ENCODE measurements at places on chromosomes 4 and X. TPM values are rescaled to one million over a fixed set of nuclear protein-coding genes. Genes with fewer than 3 reads are reported as not detected.

The ABCB7 gene
- 42.4 TPM for total RNA-seq

The PFKFB1 gene
- total RNA-seq = not detected

The HGFAC gene
- not detected for total RNA-seq

DNA sequence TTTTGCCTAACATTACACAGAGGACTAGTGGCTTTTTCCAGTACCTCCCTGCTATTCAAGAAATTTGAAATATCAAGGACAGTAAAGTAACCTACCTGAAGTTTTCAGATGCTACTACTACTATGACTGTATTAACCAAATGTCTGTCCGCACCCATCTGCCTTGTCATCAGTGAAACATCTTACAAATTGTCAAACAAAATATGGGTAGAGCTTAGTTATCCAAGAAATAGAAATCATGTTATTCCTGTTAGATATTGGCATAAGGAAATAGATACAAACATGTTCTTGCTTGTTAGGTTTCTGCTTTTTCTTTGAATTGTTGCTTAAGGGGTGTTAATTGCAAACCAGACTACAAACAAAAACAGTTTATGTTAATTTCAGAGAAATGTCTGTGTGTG, 63.9 kb downstream of the PLS3 start:
- H3K36me3 ChIP-seq = no peaks in the 10 kb centered on the region
- DNase-seq = no peak
- H3K4me3 ChIP-seq = no peak overlapping the region
- H3K27ac ChIP-seq = no peak overlapping the region
- no peaks in the 10 kb centered on the region for H3K4me1 ChIP-seq

GRCh38 chrX:106875151-106875550, 28.0 kb downstream of the RIPPLY1 start:
- no peaks in the 10 kb centered on the region for H3K36me3 ChIP-seq
- no peaks in the 10 kb centered on the region for H3K4me1 ChIP-seq
- no peak for DNase-seq
- H3K4me3 ChIP-seq = no peak overlapping the region
- no peak overlapping the region for H3K27ac ChIP-seq

- H3K4me1 ChIP-seq = peaks cover 3% of the 10 kb centered on the region
- no peaks in the 10 kb centered on the region for H3K27me3 ChIP-seq
- H3K36me3 ChIP-seq = no peaks in the 10 kb centered on the region
Observed at GRCh38 chr4:139501117-139501516, 47.2 kb downstream of the RAB33B start.

DNA sequence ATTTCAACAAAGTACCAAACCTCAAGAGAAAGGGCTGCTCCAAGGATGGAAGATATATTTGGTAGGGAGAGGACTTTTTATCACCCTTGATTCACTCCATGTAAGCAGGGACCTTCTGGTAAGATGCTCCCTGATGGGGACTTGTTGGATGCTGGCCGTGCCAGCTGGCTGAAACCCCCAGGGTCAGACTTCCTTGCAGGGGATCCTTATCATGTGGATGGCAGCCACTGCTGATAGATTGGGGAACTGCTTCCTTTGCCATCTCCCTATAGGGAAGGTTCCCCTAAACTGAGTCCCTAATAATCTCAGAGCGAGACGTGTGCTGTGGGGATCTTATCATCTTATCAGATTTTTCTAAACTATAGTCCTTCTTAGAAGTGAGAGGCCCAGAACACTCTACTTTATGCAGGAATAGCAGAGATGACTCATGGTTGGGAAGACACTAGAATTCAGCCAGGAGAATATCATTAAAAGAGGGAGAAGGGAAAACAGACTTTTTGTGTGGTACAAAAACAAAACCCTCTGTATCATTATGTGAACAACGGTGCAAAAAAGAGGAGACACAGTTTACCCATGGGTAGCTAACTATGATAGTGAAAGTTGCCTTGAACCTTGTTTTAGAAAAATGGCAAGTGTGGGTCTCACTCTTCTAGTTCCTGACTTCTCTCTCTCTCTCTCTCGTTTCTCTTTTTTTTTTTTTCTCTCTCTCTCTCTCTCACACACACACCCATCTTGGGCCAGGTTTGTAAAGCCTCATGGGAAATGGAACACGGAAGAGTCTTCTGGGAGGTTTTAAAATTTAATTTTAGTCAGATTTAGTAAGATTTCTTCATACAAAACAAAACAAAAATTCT, 16.1 kb downstream of the RHOH start:
- no peak overlapping the region for H3K27ac ChIP-seq
- peaks cover 2% of the 10 kb centered on the region for H3K4me1 ChIP-seq
- H3K27me3 ChIP-seq = no peaks in the 10 kb centered on the region

DNA sequence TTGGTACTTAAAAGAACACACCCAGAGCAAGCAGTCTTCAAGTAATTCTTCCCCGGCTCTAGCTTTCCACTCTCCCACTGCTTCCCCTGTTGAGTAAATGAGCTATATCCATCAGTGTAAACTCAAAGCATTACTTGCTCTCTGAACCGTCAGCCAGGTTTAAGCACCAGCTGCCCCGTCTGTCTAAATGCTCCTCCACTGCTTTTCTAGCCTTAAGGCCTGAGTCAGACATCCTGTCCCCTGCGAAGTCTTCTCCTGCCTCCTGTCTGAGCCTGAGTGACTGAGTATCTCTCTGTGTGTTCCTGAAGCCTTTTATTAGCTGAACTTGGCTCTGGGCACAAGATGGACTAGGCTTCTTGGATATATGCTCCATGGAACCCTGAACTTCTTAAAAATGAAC, 205.1 kb downstream of the STK32B start:
- no peaks in the 10 kb centered on the region for H3K36me3 ChIP-seq
- no peak overlapping the region for H3K4me3 ChIP-seq
- H3K4me1 ChIP-seq = no peaks in the 10 kb centered on the region
- H3K27me3 ChIP-seq = no peaks in the 10 kb centered on the region
- no peak for DNase-seq
